AG09319 (cell line): ENCODE measurements at places on chromosomes 1 and 21.

DNA sequence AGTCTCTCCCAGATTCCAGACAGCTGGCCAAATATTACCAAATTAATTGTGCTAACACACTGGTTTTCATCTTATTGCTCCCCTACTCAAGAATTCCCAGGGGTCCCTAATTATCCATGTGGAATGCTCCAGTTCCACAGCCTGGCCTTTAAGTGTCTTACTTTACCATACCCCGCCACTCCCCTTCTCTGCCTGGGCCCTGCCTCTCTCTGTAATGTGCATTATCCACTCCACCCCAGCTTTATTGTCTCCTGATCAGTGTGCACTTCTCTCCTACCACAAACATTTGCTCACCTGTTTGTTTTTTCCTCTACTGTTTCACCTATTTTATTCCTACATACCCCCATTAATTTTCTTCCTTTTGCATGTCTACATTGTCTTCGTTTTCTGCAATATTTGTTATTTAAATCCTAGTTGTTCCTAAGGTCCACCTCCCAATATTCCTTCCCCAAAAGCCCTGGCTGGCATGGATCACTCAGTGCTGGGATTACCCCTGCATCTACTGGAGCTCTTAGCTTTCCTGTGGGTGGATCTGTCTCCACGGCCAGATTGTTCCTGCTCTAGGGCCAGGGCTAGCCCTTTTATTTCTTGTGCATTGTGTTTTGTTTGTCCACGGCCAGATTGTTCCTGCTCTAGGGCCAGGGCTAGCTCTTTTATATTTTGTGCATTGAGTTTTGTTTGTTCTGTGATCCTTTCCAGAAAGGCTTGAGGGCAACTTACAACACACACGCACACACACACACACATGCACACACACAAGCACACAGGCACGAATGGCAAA is 33.4 kb upstream of the ATP1B1 start:
- no peak for DNase-seq

DNA sequence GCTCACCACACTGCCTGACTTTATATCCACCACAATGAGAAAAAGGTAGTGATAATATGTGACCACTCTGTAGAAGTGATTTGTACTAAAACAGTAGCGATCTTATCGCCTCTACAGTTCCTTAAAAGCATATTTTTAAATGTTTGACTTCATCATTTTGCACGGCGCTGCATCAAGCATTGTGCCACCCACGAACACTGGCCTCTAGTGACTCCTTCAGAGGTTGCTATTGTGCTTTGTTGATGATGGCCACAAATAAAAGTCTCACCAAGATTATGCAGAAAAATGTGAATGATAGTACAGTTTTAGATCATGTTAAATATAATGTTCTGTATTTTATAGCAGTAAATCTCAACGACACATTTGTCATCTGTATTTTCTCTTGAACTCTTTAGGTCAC is 186.5 kb upstream of the NCAM2 start:
- no peak for DNase-seq

DNA sequence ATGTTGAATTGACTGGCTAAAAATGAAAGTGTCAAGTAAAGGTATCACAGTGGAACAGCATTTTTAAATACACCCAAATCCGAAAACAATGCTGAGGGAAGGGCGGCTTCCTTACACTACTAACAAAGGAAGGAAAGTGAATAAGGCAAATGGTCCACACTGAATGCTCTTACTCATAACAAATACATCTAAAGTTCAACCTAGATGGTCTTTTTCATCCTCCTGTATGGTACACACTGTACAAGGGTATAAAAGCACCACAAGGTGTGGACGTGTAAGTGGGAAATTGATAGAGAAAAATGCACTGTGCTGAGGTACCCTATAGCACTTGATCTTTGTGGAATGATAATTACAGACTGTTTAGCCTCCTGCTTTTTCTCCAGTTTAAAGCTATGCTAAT is 7.1 kb upstream of the PALMD start:
- no peak for DNase-seq

DNA sequence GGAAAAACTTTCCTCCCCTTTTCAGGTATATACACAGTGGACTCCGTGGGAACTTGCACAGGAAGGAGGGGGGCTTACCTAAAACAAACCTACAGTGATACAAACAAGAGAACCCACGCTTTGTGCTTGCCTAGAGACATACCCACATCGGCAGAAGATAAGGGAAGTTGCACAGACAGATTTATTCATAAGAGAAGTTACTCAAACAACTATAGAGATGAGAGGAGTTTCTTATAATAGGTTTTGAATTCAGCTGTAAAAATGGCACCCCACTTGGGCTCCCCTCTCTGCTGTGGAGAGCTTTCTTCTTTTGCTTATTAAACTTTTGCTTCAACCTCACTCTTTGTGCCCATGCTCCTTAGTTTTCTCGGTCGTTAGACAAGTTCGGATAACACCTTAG is 1.8 kb upstream of the DUSP12 start:
- no peak for DNase-seq

DNA sequence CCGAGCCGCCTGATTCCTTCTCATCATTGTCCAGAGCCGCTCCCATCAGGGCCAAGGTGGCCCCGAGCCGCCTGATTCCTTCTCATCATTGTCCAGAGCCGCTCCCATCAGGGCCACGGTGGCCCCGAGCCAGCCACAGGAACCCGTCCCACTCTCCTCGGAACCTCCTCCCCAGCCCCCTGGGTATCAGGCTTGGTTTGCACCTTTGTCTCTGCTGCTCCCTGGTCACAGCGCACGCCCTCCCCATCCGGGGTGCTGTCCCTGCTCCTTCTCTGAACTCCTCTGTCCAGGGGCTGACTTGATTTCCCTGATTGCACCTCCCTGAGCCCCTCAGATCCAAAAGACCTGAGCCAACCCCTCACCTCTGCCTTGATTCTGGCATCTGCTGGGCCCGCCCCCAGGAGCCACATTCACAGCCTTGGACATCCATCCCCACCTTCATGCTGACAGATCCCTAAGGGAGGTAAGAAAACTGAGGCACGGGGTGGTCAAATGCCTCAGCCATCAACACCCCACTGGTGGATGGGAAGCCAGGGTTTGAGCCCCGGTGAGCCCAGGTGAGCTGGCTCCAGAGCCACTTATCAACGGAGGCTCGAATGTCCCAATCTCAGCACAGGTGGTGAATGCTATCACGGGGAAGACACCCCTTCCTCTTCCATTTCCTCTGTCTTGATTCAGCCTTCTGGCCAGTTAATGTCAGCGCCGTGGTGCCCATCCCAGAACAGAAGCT is 25.6 kb upstream of the COL18A1 start:
- DNase-seq, result no peak

GRCh38 chr1:97461782-97462181 is 459.1 kb downstream of the DPYD start:
- no peak for DNase-seq

GRCh38 chr1:34199927-34200326 is 23.2 kb downstream of the C1orf94 start:
- no peak for DNase-seq

DNA sequence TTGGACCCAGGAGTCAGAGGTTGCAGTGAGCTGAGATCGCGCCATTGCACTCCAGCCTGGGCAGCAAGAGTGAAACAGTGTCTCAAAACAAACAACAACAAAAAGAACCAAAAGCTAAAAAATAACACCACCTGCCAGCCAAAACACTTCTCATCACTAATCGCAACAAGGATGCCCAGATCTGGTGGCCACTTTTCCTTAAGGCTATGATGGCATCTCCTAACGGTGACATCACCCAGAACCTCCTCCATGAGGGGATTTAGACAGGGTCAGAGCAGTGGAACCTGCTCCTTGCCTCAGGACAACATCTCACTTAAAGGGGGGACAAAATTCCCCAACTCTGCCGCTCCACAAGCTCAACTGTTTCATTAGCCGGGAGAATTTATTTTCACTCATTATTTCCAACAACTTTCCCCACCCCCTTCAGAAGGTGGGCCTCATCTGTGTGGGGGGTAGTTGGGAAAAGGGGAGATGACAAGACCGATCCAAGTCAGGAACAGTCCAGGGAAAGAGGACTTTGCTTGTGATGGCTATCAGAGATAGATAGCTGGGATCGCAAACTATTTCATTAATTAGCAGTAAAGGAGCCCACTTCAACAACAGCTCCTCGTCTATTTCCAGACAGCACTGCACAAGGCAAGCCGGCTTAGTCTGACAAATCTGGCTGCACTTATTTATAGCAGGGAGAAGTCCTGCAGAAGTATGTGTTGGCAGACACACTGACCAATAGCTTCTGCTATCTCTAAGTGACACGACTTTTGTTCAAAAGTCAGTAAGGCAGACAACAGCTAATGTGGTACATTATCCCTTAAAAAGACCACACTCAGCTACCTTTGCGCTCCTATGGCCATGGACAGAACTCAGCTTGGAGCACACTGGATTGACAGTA is 2.6 kb downstream of the PABPC4 start:
- DNase-seq, result no peak

- DNase-seq, result no peak
Observed at GRCh38 chr1:10561955-10562354, 87.2 kb downstream of the PEX14 start.

GRCh38 chr1:37795340-37796125 is 1.9 kb downstream of the MANEAL start:
- DNase-seq, result no peak

GRCh38 chr1:168921629-168922028 is 184.9 kb upstream of the ATP1B1 start:
- DNase-seq, result no peak

DNA sequence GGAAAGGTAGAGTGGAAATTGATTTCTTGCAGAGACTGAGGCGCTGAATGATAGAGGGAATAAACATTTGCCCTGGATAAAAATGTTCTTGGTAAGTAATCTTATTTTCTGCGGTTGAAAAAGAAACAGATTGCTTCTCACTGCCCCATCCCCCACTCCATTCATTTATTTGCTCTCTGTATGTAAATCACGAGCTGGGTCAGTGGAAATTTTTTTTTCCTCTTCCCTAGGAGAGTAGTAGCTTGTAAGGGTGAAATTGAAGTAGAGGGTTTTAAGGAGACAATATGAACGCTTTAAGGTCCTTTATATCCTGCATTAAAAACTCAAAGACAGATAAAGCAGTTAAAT is 1.4 kb upstream of the BRINP3 start:
- DNase-seq, result no peak

GRCh38 chr1:242447689-242448088 is 76.8 kb downstream of the PLD5 start:
- DNase-seq, result no peak

GRCh38 chr1:165543532-165544438 is at the start of gene LRRC52:
Gene LRRC52 (plus strand): TSS chr1:165544000. CDS start chr1:165544297, 297 bp downstream.
- DNase-seq, result no peak

DNA sequence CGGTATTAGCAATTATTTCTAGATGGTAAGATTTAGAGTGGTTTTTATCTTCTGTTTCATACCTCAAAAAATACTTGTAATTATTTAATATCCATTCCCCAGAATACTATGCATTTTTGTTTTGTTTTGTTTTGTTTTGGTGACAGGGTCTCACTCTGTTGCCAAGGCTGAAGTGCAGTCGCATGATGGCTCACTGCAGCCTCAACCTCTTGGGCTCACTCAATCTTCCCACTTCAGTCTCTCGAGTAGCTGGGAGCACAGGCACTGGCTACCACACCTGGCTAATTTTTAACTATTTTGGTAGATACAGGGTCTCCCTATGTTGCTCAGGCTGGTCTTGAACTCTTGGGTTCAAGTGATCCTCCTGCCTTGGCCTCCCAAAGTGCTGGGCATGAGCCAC is 252.7 kb downstream of the AKT3 start:
- DNase-seq, result no peak

DNA sequence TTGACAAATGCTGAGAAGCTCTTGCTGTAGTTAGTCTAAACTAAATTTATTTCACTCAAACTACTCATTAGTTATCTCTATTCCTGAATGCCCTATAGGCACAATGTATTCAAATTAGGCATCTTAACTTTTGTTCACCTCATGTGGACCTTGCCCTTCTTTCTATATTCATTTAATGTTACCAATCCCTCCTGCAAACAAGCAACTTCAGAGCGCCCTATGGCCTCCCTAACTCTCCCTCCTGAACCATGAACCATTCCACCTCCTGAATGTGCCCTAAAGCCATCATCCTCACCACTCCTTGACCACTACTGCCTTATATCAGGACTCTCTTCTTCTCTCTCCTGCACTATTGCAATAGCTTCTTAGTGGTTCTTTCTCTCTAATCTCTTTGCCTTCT is 34.8 kb upstream of the SAMD13 start:
- DNase-seq, result no peak

- no peak for DNase-seq
Observed at GRCh38 chr1:98143403-98143802, 222.6 kb upstream of the DPYD start.

DNA sequence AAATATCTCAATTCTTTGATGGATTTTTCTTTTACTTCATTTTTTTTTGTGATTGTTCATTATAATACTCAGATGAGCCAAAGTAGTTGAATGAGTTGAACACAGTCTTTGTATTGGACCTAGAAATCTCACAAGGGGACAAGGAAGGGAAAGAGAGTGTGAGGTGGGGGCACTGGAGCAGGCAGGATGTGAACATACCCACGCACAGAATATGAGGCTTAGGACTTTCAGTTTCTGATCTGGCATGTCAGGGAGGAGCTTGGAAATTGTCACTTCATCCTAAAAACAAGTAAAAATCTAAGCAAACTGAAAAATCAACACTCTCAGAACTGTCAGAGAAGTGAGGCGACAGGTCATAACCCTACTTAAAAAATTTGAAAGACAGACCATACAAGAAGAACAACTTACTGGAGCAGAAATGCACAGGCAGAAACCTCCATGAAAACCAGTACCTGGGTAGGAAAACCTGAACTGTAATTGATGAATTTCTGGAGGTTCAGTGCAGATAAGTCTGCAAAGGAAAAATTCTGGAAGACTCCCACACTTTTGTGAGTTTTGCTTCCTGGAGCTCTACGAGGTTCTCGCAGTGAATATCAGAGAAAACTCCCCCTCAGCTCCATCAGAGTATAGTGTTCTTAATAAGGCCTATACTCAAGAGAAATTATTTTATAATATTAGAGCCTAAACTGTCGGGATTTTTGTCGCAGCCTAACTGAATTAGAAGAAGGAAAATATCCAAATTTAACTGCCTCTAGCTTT is 3.6 kb upstream of the PTGS2 start:
- no peak for DNase-seq
